ENCODE measurements at places on chromosomes 7 and 10.

GRCh38 chr7:105454921-105455320 lies 66.2 kb upstream of the SRPK2 start:
- DNase-seq: no peak

GRCh38 chr7:130957137-130957513 lies 223.1 kb upstream of the KLF14 start:
- DNase-seq: no peak

GRCh38 chr10:124010024-124010423 lies 83.4 kb downstream of the CHST15 start:
- DNase-seq: no peak

DNA sequence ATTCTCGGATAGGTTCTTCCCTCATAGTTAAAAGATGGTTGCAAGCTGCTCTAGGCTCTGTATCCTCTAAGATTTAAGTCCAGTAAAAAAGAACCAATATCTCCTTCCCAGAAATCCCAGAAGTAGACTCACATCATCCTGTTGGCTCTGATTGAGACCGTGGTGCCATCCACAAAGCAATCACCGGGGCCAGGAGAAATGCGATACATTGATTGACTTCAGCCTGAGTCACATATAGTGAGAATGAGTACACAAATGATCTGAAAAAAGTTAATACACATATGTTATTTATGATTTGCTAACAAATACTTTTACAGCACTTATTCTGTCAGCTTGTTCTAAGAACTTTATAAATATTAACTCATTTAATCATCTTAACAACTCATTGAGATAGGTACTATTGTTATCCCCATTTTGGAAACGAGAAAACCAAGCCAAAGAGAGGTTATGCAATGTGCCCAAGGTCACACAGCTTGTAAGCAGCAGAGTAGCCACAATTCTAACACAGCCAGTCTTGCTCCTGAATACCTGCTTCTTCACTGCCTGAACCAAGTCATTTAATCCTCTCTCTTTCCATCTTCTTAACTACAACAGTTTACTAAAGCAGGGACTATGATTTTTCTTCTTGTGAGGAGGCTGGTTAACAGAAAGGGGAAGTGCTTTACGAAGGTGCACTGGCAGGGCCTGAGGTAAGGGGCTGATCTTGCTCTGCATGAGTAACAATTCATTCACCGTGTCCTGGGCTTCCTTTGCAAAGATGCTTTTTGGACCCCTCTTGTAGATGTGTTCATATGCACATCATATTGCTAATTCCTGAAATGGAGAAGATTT lies 177.0 kb downstream of the REEP3 start:
- no peak for DNase-seq

GRCh38 chr7:133857376-133858119 lies 269.6 kb upstream of the LRGUK start:
- no peak for DNase-seq

- no peak for DNase-seq
These were observed 724.6 kb upstream of the CELF2 start for GRCh38 chr10:10293041-10293440.

DNA sequence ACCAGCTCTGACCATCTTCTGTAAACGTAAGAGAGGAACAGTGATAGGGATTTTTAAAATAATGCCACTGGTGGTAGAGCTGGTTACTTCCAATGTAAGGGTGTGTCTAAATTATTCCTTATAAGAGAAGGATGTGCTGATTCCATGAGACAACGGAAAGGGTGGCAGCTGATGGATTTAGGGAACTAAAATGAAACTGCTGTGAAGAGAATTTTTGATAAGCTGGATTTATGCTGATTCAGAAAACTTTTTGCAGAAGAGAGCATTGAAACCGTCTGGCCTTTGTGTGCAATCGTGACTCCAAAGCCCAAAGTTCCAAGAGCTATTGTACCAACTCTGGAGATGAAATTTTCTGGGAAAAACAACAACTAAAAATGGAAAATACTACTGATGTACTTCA lies 301.0 kb downstream of the PRPF18 start:
- DNase-seq: no peak

DNA sequence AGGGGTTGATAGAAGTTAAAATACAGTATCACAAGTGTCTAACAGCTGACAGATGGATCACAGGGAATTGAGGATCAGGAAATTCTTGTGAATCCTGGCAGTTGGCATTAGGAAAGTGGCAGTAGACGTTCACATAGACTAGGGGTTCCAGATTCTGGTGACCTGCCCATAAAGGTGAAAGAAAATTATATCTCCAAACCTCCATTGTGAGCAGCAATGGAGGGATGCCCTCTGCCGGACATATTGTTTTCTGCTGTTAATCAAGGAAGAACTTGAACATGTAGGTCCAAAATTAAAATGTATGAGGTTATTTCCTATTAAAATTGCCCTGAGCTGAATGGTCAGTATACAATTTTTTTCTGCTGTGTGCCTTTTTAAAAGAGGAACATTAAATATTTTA lies 5.1 kb downstream of the NME8 start:
- no peak for DNase-seq

GRCh38 chr7:149209518-149210269 lies 14.3 kb downstream of the ZNF282 start:
- DNase-seq: peak; percentile 51

- DNase-seq: no peak
These were observed 337.8 kb downstream of the ADARB2 start for GRCh38 chr10:1399431-1400100.

- no peak for DNase-seq
These were observed 521.4 kb upstream of the GHITM start for GRCh38 chr10:83617692-83618545.

All from stimulated activated CD8-positive, alpha-beta memory T cell treated with anti-CD3 and anti-CD28 coated beads, Interleukin-15, amount 100 ng/mL, for 1 hour (primary cell).